ENCODE measurements at places on chromosomes 7 and 10.

GRCh38 chr10:51932530-51932929 lies 233.1 kb upstream of the CSTF2T start:
- DNase-seq, result no peak

DNA sequence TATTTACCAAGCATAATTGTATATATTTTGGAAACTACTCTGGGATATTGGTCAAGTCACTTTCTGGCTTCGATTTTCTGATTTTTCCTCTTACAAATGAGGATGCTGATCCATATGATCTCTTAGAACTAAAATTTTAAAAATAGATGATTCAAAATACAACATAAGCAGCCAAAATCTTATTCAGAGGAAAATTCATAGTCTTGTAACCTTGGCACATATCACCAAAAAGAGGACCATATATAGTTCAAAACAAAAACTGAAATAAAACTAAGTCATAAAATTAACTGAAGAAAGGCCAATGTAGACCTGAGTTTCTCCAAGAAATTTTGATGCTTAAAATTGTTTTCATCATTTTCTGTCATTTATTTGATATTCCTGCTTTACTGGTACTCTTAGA lies 768.3 kb downstream of the SORCS3 start:
- DNase-seq, result no peak

DNA sequence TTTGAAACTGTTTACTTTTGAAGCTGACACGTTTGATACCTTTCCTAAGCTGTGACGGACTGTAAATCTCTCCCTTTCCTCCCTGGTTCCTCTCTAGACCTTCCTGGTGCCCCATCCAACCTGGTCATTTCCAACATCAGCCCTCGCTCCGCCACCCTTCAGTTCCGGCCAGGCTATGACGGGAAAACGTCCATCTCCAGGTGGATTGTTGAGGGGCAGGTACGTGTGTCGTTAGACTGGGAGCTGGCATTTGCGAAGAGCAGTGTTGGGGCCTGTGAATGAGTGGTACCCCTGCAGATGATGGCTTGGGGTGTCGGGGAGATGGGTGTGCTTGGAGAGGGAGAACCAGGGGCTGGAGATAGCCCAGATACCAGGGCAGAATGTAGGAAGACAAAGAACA lies 602.7 kb upstream of the FOXK1 start:
- DNase-seq, result no peak

DNA sequence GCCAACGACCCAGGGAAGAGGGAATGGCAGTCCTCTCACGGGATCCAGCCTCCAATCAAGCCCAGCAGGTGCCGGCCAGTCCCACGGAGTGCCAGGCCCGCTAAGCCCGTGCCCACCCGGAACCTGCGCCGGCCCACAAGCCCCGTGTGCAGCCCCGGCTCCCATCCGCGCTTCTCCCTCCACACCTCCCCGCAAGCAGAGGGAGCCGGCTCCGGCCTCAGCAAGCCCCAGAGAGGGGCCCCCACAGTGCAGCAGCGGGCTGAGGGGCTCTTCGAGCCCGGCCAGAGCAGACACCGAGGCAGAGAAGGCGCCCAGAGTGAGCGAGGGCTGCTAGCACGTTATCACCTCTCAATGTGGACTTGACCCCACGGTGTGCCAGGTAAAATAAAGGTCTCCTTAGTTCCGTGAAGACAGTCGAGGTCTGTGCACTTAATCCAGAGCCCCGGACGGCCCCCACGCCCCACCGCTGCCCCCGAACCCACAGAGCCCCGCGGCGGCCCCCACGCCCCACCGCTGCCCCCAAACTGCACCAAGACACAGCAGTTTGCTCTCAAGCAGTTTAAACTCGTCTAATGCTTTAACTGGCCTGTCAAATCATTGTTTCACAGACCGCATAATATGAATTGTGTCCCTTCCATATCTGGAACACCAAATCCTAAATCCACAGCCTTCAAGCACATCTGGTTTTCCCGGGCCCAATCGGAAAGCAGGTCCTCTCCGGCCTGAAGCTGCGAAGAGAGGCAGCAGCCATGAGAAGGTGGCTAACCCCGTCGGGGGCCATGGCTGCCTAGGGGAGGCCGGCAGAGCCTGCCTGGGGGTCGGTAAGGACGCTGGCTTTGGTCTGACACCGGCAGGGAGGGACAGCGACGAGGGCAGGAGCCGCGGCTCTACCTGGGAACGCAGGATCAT lies 307.8 kb downstream of the PTPRN2 start:
- no peak for DNase-seq

- no peak for DNase-seq
These were observed 31.1 kb downstream of the WASL start for GRCh38 chr7:123717689-123718088.

DNA sequence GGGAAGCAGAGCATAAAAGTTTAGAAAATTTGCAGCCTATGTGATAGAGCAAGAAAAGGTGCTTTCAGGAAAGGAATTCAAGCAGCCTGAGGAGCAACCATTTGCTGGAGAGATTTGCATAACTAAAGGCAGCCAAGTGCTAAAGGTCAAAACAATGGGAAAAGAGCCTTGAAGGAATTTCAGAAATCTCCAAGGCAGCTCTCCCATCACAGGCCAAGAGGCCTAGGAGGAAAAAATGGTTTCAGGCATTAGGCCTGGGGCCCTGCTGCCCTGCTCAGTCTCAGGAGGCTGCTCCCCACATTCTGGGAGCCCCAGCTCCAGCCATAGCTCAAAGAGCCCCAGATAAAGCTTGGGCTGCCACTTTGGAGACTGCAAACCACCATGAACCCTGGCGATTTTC lies 95.9 kb upstream of the UNC5B start:
- DNase-seq, result no peak

- no peak for DNase-seq
These were observed 51.6 kb upstream of the ARL4A start for GRCh38 chr7:12635830-12636229.

DNA sequence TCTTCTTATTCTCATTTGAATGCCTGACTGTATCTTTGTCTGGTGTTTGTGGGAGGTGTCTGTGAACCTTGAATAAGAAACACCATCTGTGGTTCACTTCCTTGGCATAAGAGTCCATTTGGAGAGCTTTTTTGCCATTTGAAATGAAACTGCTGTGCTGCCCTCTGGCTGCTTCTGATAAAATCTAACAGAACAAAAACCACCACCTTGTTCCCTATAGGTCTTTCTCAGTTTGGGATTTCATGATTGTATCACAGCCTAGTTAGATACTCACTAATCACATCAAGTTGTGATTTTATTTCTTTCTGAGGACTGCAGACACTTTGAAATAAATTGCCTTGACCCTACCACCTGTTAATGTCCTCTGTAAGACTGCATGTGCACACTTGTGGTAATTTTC lies 102.7 kb upstream of the FAM13C start:
- no peak for DNase-seq

DNA sequence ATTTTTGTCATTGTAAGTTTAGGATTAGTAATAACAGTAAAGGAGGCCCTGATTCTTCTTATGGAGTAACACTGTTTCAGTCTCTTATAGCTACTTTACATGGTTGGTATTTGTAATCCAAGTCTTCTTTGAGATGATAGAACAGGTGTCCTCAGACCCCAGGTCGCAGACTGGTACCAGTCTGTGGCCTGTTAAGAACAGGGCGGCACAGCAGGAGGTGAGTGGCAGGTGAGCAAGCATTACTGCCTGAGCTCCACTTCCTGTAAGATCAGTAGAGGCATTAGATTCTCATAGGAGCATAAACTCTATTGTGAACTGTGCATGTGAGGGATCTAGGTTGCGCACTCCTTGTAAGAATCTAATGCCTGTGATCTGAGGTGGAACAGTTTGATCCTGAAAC lies 77.3 kb downstream of the STK31 start:
- no peak for DNase-seq
